Mesenteric fat pad (tissue), 1 donor: ENCODE measurements at places on chromosomes 11 and 22. TPM values are rescaled to one million over a fixed set of nuclear protein-coding genes. Genes with fewer than 3 reads are reported as not detected.

GRCh38 chr11:104256525-104256924, 92.6 kb upstream of the PDGFD start:
- DNase-seq = no peak

GRCh38 chr11:128717516-128717915, 23.6 kb downstream of the FLI1 start:
- DNase-seq = no peak

GRCh38 chr11:32985600-32985999, 30.1 kb upstream of the DEPDC7 start:
- no peak for DNase-seq

DNA sequence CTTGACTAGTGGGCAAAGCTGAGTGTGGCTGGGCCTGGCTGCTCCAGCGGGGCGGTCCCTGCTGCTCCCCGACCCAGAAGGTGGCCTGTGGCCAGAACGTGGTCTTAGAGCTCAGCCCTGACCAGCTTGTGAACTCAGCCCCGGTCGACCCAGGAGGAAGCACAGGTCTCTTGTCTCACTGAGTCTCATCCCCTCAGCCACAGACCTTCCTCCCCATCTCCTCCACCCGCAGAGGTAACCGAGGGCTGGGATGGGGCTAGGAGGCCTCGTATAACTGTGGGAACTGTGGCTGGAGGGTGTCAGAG, 546.2 kb upstream of the B3GAT1 start:
- no peak for DNase-seq

DNA sequence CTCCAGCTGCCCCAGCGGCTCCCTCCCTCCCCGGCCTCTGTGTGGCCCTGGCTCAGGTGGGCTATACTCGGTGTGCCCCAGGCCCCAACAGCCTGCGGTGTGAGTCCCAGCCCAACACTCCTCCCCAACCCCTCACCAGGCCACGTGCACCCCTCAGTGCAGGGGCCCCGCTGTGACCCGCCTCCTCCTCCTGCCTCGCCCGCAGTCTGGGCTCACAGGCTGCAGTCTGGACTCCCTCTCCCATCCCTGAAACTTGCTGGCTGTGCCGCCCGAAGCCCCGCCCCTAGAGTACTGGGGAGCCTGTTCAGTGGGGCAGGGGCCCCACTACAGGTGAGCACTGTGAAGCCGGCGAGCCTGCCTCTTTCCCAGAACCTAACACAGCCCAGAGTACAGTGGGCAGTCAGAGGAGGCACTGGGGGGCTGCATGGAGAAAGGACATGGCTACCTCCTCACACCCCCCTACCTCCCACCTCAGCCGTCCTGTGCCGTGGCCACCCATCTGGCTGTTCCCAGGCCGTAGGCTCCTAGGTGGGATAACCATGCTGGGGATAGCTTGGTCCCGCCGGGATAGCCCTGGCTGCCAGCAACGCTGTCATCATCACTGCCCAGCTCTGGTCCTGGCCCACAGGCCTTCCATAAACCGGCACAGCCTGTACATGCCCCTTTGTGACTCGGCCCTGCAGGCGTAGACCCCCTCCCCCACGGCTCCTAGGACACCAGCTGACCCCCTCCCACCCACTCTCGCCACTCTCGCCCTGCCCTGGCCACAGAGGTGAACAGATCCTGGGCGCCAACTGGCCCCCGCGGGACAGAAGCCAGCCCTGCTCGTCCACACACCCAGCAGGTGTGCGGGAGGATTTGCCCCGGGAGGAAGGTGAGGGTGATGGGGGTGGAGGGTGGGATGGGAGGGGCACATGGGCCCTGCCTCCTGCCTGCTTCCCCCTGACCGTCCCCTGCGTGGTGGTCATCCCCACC, 29.7 kb downstream of the CELSR1 start:
- DNase-seq = no peak

HTR3B gene
- total RNA-seq = not detected

TBX10 gene
- total RNA-seq = not detected

- DNase-seq = no peak
These were observed 48.4 kb downstream of the COMMD9 start for GRCh38 chr11:36240801-36241200.

GRCh38 chr11:97574976-97575665, 1185.3 kb downstream of the JRKL start:
- DNase-seq = no peak

DNA sequence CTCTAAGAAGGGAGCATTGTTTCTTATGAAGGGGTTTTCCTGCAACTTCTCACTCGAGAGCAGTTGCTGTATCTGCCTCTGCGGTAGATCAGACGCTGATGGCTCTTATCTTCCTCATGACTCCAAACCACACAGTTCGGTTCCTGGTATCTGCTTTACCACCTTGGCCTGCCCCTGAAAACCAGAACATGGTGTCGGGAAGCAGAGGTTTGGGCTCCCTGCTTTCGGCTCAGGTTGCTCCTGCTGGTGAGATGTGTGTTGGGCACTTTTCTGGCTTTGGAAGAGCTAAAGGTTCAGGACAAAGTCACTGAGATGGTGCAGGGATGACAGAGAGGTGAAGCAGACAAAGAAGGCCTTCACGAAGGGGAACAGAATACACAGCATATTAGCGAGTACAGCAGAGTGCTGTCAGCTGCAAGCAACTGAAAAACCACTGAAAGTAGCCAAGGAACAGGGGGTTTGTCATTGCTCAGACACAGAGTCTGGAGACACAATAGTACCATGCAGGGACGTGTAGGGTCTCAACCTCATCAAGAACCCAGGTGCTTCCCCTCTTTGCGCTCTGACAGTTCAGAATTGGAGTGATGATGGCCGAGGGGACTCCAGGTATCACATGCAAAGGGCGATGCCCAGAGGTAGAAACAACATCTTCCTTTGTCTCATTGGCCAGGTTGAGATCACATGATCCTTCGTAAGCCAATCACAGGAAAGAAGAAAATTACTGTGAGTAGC, 11.9 kb upstream of the CSF2RB start:
- no peak for DNase-seq

- no peak for DNase-seq
These were observed 21.8 kb upstream of the DRG1 start for GRCh38 chr22:31377612-31378011.

- DNase-seq = no peak
These were observed 12.7 kb downstream of the CD6 start for GRCh38 chr11:60984149-60984548.

- no peak for DNase-seq
These were observed 6.9 kb downstream of the SBF2 start for GRCh38 chr11:10287140-10287539.

GRCh38 chr11:112790286-112790685, 170.9 kb upstream of the NCAM1 start:
- no peak for DNase-seq

FHIP1B gene
- 23.2 TPM for total RNA-seq

GRCh38 chr11:117725048-117725734, 71.8 kb downstream of the DSCAML1 start:
- DNase-seq = no peak

GRCh38 chr22:42294034-42294985, 23.9 kb upstream of the TCF20 start:
- no peak for DNase-seq

DNA sequence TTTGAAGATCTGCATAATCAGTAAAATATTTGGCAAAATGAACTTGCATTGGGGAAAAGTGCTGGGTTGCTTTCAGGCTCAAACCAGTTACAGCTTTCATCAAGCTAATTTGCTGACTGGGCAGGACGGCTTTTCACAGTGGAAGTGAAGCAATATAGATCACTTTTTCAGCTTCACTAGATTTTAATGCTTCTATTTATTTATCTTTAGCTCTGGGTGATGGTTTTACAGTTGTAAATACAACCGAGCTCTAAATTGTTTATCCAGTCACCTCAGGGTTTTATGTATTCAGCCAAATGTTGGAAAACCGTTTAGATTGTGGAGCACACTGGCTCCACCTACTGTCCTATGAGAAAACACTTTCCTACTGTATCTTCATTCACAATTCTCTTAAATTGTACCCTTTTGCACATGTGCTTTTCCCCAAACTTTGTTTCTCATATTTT, 58.2 kb downstream of the ACER3 start:
- DNase-seq = no peak

GPHA2 gene
- total RNA-seq = not detected

DNA sequence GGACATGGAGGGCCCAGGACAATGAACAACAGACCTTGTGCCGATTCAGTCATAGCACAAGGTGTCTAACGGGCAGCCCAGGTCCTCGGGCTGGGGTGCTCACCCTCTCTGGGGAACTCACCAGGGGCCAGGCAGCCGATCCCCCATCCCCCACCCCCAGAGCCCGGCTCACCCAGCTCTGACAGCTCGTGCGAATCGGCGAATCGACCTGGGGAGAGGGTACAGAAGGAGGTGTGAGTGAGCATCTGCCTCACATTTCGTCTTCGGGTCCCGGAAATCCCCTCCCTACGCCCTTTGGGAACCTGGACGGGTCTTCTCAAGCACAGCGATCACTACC, 423 bp downstream of the PEX16 start:
- no peak for DNase-seq

DNA sequence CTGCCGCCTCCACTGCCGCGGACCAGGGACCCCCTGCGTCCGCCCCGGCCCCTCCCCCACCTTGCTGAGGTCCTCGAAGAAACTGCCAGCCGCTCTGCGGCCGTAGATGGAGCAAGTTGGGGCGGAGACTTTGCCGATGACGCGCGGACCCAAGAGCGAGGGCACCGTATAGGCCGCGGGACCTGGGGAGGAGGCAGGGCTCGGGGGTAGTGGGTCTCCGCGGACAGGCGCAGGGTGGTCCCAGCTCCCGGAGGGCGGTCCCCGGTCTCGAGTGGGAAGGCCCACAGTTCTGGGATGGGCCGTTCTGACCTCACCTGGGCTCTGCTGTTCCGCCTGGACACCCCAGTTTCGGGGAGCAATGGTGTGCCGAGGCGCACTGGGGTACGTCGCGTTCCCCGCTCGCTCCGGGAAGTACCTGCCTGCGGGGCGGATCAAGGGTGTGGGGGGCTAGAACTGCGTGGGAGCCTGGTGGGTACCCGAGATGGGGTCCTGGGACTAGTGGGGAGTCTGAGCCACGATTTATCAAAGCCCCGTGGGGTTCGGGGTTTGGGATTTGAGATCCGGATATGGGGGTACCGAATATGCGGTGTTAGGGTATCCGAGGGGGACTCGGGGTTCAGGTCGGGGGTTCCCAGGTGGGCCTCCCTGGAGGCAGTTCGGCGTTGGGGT, 1.2 kb upstream of the TYMP start:
- DNase-seq = peak; percentile 96

DNA sequence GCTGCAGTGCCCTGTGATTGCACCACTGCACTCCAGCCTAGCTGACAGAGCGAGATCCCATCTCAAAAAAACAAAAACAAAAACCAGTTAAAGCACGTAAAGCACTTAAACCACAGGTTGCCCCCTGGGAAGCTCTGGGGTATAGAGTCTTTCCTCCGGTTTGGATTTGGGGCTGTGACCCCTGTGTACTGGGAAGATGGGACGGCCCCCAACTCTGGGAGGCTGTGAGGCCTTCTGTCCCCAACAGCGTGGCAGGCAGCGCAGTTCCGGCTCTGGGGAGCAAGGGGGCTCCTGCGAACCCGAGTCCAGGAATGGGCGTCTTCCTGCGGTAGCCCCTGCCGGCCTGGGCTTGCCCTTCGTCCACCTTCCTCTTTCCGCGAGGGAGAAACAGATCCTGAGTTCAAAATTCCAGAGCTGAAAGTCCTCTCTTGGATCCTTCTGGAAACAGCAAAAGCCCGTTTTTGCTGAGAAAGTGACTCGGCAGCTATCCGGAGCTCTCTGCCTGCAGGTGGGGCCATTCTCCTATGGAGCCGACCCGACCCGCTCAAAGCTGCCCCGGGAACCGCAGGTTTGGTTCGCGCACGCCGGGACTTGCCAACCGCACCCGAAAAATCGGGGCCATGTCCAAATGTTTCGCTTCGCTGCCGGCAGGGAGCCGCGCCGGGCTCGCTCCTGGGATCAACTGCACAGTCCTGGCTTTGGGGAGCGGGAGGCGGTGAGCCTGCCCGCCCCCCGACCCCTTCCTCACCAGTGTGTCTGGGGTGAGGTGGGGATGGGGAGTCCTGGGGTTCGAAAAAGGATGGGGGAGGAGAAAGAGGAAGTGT, 36.3 kb upstream of the POLA2 start:
- no peak for DNase-seq
